ENCODE measurements at places on chromosomes 4 and X.
A peak's percentile ranks its signal among the peaks of the same experiment; 100 is the strongest.

DNA sequence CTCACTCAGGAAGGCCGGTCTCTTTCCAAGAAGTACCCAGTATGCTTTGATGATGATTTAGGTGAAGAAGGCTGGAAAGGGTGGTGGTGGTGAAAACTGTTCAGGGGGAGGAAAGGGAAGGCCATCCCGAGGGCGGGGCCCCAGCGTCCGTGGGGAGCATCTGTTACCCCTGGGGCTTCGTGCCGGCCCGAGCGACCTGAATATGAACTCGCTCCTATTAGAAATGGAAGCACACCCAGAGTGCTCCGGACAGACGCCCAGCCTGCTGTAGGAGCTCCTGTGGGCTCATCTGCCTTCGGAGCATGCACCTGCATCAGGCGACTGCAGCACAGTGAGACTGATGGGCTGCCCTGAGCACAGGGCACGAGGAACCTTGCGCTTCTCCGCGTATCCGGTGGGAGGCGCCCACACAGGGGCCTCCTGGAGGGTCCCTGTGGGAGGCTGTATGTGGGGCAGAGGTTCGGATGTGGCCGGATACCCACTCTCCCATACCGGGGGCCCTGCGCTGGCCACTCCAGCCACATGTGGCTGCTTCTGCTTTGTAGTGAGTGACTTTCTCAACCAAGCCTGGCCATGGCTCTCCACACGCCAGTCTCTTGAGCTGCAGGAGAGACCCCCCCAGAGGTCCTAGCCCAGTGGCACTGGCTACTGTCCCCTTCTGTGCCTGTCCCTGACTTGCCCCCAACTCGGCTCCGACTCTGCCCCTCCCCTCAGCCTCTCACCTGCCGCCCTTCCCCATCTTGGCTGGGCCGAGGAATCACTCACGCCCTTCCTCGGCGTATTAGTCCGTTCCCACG, 36.7 kb downstream of the FGFRL1 start:
- DNase-seq: no peak

DNA sequence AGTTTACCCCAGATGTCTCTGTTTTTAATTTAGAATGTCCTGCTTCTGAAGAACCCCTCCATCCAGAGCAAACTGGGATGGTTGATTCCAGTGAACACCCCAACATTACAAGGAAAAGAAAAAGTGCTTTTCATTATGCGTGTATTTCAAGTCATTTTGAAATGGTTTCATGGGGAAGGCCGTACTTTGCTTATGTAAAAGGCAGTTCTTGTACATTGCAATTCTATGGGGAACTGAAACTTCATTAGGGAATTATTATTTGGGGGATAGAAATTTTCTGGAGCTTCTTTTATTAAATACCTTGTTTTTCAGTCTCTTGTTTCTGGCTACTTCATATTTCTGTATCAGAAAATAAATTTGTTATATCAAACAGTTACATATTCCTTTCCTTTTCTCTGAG, 96.9 kb upstream of the ZNF518B start:
- no peak for DNase-seq

GRCh38 chr4:31613946-31614623, 893.9 kb downstream of the PCDH7 start:
- DNase-seq: no peak

- no peak for DNase-seq
These were observed 192.1 kb downstream of the PRR32 start for GRCh38 chrX:127011629-127012028.

DNA sequence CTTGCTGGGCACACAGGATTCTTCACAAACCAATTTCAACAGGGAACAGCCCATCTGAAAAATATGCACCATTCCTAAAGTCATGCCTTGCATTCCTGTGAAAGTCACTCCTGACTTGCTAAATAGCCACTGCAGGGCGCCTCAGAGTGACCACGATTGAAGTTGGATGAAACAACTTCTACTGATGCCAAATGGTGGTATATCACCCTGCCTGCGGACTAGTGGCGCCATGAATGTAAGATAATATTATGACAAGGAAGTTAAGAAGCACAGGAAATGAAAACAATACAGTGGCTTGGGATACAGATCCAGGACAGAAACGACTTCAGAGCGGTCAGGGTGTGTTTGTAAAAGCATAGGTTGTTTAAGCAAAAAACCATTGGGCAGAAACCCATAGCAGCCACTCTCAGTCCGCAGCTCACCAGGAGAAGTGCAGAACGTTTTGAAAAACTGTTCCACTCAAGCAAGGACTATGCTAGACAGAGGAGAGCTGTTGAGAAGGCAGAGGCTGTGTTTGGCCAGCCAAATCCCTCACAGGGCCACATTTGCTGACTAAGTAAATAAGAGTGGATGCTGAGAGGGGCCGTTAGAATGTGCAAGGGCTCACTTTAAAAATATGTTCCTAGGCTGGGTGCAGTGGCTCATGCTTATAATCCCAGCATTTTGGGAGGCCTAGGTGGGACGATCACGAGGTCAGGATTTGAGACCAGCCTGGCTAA, 250.4 kb downstream of the PTTG2 start:
- DNase-seq: no peak

- no peak for DNase-seq
These were observed 203.0 kb downstream of the AFAP1 start for GRCh38 chr4:7736436-7737267.

DNA sequence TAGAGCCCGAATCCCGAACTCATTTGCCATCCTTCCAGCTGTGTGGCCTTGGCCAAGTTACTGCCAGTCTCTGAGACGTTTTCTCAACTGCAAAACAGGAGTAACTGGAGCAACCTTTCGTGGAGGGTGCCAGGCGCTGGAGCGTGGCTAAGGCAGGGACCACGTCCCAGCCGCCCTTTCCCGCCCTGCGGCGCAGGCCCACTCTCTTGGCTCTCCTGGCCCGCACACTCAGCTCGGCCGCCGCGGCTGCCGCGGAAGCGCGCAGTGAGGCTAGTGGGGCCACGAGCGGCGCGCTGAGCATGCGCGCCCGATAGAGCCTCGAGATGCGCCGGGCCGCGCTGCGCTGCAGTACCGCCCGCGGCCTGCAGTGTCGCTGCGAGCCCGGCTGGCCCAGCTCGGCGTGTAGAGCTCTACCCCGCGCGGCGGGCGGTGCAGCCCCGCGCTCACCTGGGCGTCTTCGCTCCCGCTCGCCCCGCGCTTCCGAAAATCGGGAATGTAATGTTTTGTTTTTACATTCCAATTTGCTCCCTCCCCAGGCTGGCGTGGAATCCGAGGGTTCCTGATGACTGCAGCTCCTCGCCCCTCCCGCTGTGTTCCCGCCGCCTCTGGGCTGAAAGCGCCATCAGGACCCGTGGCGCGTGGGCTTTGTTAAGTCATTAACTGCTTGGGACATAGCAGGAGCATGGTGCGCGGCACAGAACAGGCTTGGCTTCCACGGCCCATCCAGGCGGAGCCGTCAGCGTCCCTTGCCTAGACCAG, 4.0 kb upstream of the ZNF518B start:
- DNase-seq: peak; percentile 77

DNA sequence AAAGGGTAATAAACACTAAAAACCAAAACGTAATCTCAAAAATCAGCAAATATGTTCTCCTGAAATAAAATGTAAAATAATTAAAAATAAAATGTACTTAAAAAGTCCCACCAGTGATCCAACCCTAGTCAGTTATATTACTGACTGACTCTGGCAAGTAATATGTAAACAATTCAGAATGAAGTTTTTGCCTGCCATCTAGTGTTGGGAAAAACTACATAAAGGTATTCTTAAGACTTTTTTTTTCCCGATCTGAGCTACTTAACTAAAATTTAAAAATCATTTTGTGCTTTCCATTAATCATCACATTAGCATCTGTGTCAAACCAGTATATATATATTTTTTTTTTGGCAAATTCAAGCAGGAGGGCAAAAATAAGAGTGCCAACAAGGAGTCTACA, 24.0 kb downstream of the RCHY1 start:
- DNase-seq: no peak

GRCh38 chrX:105228602-105229001, 8.1 kb upstream of the TEX13A start:
- no peak for DNase-seq

GRCh38 chrX:101478366-101478765, 6.9 kb upstream of the ARMCX4 start:
- DNase-seq: no peak

DNA sequence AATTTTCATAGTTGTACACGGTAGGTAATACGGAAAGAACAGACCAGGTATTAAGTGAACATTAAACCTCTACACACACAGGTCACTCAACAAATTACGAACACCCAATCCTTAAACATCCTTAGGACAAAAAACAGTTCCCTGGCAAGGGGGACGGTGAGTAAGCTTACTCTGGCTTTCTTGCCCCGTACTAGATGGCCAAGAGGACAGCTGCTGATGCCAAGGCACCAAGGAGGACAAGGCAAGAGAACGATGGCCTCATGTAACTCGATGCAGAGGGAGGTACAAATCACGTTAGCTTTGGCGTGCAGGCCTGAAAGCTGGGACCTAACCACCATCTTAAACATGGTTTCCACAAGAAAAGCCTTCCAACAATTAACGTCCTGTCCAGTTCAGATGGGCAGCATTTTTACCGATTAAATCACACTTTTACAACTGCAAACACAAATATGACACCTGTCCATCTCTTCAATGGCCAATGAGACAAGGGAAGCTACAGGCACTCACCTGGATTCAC, 23.7 kb downstream of the FAT1 start:
- DNase-seq: no peak

DNA sequence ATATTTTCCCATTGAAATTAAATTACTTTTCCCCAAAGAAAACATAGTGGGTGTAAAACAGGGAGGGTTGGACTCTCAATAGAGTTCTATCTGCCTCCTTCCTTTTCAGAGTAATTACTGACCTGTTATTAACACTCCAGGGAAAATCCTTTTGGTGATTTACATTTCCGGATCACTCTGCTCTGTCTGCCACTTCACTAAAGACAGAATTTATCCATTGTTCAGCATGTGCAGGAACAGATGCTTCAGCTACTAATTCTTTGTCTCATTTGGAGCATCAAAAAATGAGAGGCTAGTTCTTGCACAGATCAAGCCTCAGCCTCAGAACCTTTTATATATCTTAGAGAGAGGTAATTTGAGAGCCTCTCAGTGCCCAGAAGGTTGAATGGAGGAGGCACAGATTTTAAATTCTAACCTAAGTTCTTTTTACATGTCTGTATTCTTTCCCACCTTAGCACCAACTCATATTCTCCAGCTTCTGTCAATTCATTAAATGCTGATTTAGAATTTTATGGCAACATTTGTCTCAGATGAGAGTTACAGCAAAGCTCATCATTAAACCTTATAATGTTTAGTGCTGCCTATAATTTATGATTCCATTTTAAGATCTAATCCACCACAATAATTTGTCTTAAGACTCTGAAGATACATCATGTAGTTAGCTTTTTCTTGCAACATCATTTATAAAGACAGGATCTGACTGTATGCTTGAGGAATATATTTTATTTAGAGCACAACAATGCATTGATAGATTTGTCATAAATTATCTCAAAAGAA, 1494.4 kb downstream of the STIM2 start:
- no peak for DNase-seq

GRCh38 chrX:135436966-135437866, 15.5 kb downstream of the SMIM10L2A start:
- no peak for DNase-seq

DNA sequence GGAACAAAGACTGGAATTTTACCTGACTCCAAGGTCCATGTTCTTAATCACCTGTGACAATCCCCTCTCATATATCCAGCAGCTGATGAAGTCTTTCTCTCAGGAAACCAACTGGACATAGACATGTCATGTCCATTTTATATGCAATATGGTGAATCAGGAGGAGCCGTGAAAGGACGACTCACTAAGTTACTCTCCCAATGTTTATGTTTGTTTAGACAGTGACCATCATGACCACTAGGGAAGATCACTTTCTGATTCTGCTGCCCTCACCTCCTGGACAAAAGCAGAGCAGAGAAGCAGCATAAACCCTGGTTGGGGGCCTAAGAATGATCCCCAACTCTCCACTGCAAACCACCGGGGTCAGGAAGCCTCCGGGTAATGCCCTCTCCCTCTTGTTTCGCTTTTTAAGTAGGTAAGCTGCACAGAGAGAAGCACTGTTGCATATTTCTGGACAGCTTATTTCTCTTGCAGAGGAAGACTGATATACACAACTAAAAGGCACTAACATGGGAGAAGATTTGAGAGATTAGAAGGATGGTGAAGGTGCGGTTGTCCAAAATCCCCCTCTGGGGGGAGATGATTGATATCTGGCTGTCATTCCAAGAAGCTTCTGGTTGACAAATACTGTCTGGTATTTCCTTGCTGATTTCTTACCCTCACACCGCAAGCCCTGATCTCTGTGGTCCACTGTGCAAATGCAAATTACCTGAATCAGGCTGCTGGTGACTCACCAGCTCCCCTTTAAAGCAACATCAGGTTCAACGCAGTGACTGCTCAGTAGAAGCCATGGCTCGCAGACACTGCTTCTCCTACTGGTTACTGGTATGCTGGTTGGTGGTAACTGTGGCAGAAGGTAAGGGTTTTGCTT, at the start of gene ODAPH:
ODAPH (plus strand) TSS at position 773 of the 871 bp plus-strand sequence; CDS start at position 790, 17 bp downstream.
- peak; percentile 51 for DNase-seq

- no peak for DNase-seq
These were observed 14.4 kb downstream of the PPEF1 start for GRCh38 chrX:18721683-18722499.

DNA sequence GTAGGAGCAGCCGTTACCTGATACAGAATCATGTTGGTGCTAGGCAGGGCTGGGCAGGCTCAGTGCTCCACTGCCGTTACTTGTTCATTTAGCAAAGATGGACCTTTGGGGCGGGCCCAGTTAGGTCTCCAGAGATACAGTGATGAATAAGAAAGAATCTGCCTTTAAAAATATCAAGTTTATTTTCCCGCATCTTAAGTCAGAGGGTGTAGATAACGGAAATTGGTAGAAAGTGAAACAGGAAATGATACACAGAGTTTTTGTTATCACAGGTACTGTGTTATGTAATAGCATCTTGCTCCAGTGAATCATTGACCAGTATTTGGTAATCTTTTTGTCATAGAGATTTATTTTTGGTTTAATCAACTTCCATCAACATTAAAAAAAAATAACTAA, 5.5 kb downstream of the TMEM131L start:
- DNase-seq: peak; percentile 56

DNA sequence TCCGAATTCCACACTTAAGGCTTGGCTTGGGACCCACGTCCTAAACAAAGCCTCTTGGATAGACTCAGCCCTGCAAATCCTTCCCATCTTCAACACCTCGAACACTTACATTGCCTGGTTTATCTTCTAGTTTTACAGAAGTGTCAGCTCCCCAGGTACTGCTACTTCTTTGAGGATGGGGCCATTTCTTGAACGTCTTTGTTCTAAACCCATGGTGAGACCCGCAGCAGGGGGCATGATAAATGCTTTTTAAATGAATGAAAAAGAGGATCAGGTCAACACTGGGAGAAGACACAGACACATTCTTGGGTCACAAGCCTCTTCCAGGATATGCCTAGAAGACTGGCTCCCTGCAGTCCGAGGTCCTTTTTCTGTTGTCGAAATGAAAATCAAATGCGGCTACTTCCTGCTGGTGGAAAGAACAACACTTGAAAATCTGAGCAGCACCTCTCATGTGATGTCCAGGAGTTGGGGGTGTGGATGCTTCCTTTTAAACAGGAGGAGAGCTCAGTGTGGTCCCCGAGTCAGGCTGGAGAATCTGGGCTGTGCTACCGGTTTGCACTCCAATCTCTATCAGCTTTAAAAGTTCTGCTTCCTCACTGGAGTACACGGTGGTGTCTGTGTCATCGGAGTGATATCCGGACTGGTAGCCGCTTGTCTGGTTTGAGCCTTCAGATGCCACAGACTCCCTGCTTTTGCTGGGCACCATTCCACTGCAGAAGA, 45.8 kb downstream of the KDR start:
- DNase-seq: no peak
